Activated gamma-delta T cell (primary cell): ENCODE measurements at places on chromosomes 16 and 17.

GRCh38 chr17:77146246-77146632, 5.5 kb downstream of the SEC14L1 start:
- DNase-seq, result no peak

- DNase-seq, result no peak
These were observed 4.8 kb upstream of the BLMH start for GRCh38 chr17:30296499-30297080.

- DNase-seq, result no peak
These were observed 151.3 kb downstream of the C16orf95 start for GRCh38 chr16:87165885-87166284.

DNA sequence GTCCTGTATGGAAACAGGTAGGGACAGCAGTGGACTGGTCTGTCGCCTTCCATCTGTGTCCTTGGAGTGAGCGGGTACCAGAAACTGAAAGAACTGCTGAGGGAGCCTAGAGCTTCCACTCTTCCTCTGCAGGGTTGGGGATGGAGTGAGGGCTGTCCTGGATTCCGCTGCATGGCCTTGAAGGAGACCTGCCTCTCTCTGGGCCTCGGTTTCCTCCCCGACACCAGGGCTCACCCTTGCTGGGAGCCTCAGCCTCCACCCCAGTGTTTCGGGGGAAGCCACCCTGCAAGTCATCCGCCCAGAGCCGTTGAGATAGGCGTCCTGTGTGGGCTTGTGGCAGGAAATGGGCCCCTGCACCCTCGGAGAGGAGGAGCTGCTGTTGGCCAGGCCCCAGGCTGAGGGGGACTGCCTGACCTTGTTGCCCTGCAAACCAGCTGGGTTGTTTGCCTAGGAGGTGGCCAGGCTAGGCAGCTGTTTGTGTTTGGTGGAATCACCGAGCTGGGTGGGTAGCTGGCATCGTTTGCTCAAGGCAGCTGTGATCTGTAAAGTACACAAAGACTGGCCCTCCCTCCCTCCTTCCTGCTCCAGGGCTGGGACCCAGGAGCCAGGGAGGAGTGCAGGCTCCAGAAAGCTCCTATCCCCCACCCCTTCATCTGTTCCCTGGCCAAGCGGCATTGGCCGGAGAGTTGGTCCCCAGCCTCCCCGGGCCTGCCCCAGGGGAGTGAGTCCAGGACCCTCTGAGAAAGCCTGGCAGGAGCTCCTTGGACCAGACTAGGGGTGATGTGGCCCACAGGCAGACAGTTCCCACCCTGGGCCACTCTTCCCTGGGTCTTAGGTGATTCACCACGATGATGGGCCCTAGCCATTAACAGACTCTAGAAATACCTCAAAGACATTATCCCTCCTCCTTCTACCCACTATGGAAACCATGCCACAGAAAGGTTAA, 1.3 kb downstream of the RAB37 start:
- peak; percentile 59 for DNase-seq

DNA sequence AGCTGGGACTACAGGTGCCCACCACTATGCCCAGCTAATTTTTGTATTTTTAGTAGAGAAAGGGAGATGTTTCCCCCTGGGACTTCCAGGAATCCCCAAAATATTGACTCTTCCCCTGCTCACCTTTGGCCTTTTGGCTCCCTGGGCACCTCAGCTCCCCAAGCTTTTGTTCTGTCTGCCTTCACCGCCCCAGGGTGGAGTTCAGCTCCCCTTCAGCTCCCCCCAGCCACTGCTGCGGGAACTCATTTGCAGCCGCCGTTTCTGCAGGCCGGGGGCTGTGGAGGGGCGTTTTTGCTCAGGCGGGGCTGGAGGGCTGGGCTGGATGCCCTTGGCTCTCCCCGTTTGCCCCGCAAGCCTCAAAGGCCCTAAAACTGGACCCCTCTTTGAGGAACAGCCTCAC, 47.9 kb downstream of the CRISPLD2 start:
- DNase-seq, result no peak
